ENCODE measurements at places on chromosomes 13 and 19.

DNA sequence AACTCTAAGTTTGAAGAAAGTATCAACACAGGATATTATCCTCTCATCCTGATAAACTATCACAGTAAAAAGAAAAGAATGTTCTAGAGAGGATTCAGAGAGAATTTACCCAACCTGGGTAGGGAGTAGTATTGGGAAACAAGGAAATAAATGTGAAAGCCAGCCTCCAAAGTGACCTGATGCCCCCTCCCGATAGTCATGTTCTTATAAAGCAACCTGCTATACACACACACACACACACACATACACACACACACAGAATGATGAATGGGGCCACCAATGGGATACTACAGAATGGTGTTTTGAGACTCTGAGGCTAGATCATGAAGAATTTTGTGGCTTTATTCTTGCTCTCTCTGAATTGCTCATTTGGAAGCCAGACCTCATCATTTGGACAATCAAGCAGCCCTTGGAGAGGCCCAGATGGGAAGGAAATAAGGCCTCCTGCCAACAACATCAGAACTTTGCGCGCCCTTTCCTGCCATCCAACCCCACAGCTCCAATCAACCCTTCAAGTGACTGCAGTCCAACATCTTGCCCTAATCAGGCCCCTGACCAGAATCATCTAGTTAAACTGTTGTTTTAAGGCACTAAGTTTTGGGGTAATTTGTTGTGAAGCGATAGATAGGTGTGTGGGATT lies 807.9 kb upstream of the ARGLU1 start:
- DNase-seq: no peak

GRCh38 chr13:80444240-80445015 lies 103.5 kb upstream of the SPRY2 start:
- DNase-seq: no peak

DNA sequence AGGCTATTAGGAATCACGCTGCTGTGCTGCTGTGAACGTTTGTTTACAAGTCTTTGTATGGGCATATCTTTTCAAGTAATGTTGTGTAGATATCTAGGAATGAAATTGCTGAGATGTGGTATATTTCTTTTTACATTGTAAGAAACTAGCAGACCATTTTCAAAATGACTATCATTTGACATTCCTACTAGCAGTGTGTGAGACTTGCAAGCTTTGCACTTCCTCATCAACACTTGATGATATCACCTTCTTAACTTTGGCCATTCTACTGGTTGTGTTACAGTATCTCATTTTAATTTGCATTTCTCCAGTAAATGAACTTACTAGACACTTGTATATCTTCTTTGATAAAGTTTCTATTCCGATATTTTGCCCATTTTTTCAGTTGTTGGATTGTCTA lies 12.1 kb downstream of the METTL21C start:
- no peak for DNase-seq

DNA sequence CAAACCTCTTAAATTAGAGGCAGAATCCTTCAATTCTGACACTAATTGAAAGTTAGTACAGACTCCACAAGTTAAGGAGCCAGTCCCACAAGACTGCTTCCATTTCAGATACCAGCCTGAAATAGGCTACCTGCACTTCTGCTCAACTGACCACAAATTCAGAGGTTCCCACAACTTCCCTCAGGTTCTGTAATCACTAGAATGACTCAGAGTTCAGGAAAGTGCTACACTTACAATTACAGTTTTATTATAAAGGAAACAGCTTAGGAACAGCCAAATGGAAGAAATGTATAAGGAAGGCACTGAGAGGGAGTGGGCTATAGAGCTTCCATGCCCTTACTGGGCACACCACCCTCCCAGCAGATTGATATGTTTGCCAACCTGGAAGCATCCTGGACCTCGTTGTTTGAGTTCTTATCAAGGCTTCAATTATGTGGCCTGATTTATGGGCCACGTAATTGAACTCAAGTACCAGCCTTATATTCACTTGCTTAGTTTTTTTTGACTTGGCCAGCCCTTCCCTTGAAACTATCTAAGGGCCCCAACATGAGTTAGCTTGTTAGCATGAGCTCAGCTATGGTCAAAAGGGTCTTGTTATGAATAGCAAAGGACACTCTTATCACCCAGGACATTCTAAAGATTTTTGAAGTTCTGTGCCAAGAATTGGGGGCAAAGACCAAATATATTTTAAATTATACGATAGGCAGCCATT lies 25.9 kb downstream of the NBEA start:
- DNase-seq: no peak

- DNase-seq: no peak
Observed at GRCh38 chr13:111577208-111577828, 256.9 kb downstream of the TEX29 start.

DNA sequence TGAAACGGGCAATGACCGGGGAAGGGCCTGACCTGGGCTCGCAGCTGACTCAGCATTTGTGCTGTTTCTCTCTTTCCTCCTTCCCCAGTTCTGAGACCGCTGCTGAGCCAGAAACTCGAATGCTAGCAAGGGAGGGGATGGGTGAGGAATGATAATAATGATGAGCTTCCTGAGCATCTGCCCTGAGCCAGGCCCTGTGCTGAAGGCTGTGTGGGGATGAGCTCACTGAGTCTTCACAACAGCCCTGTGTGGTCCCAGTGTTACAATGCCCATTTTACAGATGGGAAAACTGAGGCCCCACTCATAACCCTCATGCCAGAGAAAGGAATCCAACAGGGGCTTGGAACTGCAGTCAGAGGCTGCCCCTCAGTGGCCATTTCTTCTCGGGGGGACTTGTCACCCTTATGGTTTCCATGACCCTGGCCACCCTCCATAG lies 8.1 kb downstream of the SULT2B1 start:
- DNase-seq: no peak

DNA sequence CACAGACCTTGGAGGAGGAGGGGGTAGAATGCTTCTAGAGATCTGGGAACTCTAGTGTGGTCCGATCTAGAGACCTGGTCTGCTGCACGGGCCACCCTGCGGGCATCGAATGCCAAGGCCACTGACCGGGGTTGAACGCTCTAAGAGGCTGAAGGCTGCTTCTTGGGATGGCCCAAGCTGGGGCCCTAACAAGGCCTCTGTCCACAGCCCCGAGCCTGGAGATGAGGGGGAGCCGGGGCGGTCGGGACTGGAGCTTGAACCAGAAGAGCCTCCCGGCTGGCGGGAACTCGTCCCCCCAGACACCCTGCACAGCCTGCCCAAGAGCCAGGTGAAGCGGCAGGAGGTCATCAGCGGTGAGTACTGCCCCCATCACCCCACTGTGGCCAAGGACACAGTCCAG lies 15.3 kb downstream of the ARHGEF1 start:
- no peak for DNase-seq

DNA sequence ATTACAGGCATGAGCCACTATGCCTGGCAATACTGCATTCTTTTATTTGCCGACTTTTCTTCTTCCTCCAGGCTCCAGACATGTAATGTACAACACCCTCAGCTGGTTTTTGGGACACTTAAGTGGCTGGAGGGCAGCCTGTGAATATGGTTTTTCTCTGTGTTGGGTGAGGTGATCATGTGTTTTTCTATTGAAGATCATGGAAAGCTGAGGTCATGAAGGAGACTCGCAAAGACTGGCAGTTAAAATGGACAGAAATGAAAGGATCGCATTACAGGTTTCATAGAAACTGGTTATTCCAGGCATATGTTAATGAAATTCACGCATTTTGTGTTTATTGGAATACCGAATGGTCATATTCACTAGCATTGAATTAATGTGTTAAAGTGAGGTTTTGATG lies 85.2 kb upstream of the RNF113B start:
- DNase-seq: no peak

DNA sequence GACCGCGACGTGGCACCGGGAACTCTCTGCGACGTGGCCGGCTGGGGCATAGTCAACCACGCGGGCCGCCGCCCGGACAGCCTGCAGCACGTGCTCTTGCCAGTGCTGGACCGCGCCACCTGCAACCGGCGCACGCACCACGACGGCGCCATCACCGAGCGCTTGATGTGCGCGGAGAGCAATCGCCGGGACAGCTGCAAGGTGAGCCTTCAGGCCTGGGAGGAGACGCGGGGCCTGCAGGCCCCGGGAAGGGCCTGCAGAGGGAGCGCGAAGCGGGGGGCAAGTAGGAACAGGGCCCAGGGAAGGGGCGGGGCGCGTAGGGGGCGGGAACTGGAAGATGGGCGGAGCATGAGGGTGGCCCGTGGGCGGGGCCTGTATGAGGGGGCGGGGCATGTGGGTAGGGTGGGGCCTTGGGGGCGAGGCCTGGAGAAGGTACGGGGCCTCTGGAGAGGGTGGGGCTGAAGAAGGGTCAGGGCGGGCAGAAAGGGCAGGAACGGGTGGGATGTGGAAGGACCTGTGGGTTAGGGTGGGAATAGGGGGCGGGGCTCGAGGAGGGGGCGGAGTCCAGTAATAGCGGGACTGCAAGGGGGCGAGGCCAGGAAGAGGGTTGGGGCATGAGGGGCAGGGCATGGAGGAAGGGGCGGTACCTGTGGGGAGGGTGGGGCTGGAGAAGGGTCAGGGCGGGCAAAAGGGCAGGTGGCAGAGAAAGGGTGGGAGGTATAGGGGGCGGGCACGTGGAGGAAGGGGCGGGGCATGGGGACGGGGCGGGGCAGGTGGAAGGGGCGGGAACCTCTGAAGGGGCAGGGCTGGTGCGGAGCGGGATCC lies 2.5 kb downstream of the CFD start:
- DNase-seq: no peak

DNA sequence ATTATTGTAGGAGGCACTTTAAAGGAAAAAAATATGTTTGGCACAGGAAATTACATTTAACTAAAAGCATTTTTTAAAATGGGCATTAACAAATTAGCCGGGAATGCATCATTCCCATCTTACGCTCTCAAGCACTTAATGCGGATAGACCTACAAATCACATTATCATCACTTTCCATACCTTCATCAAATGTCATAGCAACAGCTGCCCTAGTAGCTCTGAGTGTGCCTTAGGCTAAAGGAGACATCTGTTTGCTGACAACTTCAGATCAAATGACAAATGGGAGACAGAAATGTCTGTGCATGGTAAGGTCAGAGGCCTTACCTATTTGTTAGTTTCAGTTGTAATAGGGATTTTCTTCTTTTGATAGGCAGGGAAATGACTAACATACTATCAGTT lies 773.2 kb upstream of the SLC10A2 start:
- DNase-seq: no peak

DNA sequence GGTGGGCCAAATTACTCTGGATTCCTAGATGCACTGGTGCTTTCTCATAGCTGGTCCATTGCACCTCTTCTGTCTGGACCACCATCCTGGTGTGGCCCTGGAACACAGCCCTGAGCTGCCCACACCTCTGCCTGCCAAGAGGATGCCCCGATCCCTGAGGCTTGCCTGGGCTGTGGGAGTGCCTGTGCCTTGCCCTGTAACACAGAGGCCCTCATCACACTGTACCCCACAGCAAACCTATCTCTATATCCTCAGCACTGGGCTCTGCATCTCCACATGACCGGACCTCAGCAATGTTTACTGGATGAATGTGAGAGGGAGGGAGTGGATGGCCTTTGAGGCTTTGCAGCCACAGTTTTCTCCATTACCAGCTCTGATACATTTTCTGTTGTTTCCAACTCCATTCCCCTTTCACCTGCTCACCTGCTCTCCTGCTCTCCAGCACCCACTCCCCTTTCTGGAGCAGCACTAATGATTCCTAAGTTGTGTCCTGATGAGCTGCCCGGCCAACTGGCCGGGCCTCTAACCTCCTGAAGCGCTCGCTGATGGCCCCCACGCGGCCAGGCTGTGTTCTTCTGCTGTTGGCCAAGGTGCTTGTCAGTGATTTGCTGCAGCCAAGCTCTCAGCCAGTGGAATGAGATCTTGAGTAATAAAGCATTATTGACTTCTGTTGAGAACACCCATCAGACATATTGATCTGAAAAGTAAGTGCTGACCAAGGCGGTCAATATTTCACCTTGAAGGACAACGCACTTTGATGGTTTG lies 232.6 kb downstream of the TEX29 start:
- no peak for DNase-seq

DNA sequence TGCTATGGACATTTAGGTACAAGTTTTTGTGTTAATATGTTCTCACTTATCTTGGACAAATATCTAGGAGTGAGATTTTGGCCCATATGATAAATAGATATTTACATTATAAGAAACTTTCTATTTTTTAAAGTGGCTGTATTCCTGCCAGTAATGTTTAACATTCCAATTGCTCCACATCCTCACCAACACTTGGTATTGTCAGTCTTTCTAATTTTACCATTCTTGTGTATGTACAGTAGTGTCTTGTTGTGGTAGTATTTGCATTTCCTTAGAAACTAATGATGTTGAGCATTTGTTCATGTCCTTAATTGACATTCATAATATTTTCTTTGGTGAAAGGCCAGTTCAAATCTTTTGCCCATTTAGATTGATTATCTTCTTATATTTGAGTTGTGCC lies 171.4 kb upstream of the TSHZ3 start:
- DNase-seq: no peak

DNA sequence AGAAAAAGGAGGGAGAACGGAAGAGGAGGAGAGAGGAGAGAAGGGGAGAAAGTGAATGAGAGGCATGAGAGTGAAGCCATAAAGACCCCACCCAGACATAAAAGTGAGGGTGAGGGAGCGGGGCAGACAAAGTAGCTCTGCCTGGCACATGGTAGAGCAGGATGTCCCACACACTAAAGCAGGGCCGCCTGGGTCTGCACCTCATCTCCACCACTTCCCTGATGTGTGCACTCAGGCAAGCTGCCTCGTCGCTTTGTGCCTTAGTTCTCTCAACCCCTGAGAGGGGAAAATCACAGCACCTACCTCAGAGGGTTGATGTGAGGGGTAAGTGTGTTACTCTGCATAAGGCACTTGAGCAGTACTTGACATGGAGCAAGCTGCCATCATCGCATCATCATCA lies 488.1 kb downstream of the COG6 start:
- no peak for DNase-seq

DNA sequence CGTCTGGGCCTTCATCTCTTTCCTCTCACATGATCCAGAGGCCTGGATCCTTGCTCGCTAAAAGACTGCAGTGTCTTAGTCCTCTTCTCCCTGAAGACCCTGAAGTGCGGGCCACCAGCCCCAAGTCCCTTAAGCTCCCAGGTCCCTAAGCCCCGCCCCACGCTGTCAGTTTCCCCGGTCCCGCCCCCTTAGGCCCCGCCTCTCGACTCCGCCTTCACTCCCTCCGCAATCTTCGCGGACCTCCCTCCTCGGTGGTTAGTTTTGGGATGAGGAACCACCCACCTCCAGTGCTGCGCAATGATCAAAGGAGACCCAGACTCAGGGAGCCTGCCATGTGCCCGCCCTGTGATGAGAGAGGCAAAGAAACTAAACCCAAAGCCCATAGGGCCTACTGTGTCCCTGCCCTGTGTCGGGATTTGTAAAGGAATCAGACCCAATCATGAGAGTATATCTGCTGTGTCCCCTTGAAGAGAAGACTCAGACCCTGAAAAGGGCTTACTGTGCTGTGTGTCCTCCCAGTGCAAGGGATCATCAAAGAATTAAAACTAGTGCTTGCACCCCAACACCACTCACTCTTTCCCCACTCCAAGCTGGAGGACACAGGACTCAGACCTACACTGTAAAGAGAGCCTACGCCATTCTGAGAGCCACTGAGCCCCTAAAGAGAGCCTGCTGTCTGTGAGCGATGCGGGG lies 3.0 kb upstream of the COX6B1 start:
- DNase-seq: peak; percentile 53

GRCh38 chr19:5219551-5220304 lies 120.9 kb downstream of the PTPRS start:
- no peak for DNase-seq

- DNase-seq: no peak
Observed at GRCh38 chr13:93045836-93046235, 180.8 kb upstream of the GPC6 start.

All from SW 1271 (cell line).